ENCODE measurements at places on chromosomes 13 and 19.
A peak's percentile ranks its signal among the peaks of the same experiment; 100 is the strongest.

DNA sequence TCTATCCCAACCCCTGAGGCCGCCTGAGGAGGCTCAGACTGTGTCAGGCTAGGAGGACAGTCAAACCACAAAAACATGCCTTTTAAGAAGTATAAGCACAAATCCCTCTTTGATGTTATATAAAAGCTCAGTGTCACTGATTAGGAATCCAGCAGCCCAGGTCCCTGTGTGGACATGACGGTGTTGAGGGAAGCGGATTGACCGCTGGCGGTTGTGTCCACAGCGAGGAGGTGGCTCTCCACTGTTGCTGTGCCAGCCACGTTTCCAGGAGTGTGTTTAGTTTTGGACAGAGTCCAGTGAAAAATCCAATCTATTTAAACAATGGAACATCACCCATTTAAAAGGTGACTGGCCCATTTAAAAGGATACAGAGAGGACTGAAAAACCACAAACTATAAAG lies 7.5 kb upstream of the GJA3 start:
- DNase-seq, result no peak

GRCh38 chr13:77751513-77752456 lies 54.3 kb downstream of the SLAIN1 start:
- DNase-seq, result peak; percentile 53

- peak; percentile 35 for DNase-seq
Observed at GRCh38 chr13:40494513-40494912, 171.9 kb downstream of the FOXO1 start.

- no peak for DNase-seq
Observed at GRCh38 chr13:60661521-60661920, 264.5 kb downstream of the TDRD3 start.

DNA sequence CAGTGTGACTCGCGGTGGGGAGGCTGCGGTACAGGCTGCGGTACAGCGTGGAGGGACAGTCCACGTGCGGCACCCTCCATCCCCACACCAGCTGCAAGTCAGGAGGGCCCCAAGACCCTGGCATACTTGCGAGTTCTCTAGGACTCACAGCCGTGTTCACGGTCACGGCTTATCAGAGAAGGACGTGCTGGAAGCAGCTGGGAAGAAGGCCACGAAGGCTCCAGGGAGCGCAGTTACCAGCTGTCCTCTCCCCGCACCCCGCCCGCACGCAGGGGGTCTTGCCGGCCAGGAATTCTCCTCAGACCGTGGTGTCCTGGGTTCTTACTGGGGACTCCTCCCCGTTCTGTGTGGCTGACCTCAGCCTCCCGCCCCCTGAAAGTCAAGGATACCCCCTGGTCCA lies 6.2 kb downstream of the ZNF444 start:
- no peak for DNase-seq

DNA sequence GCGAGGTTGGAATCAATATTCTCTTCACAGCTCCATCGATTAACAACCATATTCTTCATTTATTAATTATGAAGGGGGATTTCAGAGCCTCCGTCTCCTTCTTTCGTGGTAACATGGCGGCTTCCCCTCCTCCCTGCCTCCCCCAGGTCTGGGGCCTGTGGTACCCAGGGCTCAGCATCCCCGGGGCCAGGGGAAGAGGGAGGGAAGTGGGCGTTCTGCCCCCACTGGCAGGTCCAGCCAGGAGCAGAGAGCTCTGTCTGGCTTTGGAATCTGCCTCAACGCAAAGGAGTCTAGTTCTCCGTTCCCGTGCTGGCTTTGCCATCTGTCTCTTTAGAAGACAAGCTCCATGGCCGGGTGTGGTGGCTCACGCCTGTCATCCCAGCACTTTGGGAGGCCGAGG lies 37.8 kb upstream of the ONECUT3 start:
- no peak for DNase-seq

- peak; percentile 99 for DNase-seq
Observed at GRCh38 chr19:796692-797527, at the start of gene PTBP1. TSS of gene PTBP1 (plus strand) at chr19:797452. CDS start at chr19:797498, 46 bp downstream.

- no peak for DNase-seq
Observed at GRCh38 chr13:42345367-42345766, 73.4 kb downstream of the AKAP11 start.
